Fibroblast of the aortic adventitia (primary cell): ENCODE measurements at places on chromosomes 6 and 20.

- DNase-seq: peak; percentile 83
Observed at GRCh38 chr6:33886673-33887144, 82.9 kb upstream of the MLN start.

DNA sequence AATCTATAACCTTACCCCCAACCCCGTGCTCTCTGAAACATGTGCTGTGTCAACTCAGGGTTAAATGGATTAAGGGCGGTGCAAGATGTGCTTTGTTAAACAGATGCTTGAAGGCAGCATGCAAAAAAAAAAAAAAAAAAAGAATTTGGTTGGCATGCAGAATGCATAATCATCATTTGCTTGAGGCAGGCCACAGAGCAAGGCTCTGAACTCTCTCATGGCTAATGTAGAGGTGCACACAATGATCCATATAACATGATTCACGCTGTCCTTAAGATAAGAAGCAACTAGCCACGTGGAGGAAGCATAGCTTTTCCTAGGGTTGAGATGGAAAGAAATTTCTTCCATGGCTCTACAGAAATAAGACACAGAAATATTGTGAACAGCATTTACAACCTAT, 27.6 kb upstream of the RPN2 start:
- peak; percentile 6 for DNase-seq

- no peak for DNase-seq
Observed at GRCh38 chr6:21157186-21157929, 436.2 kb upstream of the SOX4 start.

GRCh38 chr6:161922631-161923119, 648.8 kb upstream of the AGPAT4 start:
- DNase-seq: no peak

- DNase-seq: peak; percentile 53
Observed at GRCh38 chr20:34570859-34571306, 12.4 kb downstream of the MAP1LC3A start.

DNA sequence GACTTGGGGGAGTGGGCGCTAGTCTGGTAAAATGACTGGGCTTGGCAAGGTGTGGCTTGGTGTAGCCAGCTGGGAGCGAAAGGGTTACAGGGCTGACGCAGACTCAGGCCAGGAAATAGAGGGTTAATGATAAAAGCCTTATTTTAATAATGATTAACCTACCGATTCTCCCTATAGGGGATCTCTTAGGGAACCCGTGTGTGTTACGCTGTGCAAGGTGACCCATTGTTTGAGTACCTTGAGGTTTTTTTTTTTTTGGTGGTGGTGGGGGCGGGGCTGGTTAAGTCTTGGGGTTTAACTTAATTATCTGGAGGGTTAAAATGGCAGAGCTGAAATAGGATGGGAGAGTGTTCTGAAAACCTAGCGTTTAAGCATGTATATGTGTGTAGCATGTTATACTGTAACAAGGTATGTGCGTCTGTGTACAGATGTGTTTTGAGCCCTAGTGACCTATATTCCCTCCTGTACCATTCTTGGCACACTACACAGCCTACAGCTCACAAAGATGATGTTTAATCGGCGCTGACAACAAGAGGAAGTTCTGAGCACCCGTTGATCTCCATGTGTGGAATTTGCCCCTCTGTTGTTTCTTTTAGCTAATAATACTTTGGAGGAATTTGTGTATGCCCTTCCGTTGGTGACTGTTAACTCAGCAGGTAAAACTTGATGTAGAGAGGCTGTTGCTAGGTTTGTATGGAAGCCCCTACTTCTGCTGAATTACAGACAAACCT, 1.3 kb downstream of the CARMIL1 start:
- DNase-seq: peak; percentile 41
